ENCODE measurements at places on chromosomes 1 and 21.
A peak's percentile ranks its signal among the peaks of the same experiment; 100 is the strongest.

GRCh38 chr1:168271636-168272035, 9.0 kb upstream of the TBX19 start:
- no peak for DNase-seq

GRCh38 chr1:155892796-155893195, 18.4 kb downstream of the RIT1 start:
- DNase-seq: no peak

- DNase-seq: no peak
Observed at GRCh38 chr1:162381383-162381782, at the start of gene C1orf226. Gene C1orf226 (plus strand): TSS chr1:162381728. CDS start chr1:162381902, 174 bp downstream.

DNA sequence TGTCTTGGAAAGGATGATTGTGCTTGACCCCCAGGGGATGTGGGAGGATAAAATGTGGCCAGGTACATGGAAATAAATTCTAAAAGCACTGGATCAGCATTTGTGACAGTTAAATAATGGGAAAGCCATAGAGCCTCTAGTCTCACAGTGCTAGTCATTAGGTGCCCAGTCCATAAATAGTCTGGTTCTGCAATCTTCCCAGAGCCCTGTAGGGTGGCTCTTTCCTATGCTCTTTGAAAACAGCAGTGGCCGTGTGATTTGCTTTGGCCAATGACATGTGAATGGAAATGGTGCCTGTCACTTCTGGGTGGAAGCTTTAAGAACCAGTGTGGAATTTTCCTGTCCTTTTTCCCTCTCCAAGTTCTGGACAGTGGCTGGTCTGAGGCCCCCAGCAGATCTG, 113.2 kb downstream of the TRABD2B start:
- DNase-seq: no peak

DNA sequence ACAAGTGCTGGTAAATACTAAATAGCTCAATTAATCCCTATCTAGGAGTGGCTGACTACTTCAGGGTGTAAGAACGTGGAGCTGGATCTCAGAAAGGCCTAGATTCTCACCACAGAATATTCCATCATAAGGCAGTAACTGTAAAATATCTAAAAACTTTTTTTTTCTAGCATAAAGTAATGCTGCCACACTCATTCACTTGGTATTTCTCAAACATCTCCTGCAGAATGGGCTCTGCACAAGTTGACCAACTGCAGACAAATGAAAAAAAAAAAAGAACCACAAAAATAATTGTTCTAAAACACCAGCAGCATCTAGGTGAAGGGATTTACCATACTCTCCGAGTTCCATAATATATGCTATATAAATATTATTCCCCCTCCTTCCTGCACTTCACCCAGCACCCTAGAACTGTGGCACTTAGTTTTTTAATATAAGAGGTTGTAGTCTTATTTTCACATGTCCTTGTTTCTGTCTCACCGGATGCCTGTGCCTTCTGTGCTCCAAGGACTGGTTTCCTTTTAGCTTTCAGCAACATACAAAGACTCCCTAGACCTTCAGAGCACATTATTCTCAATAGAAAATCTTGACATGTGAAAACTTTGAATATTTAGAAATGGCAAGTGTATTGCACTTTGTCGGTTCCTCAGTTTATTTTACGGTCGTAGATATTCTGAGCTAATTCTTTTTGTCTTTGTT, 8.9 kb downstream of the VSIG8 start:
- no peak for DNase-seq

GRCh38 chr1:36966242-36966641, 68.1 kb downstream of the GRIK3 start:
- peak; percentile 5 for DNase-seq

GRCh38 chr1:160076295-160076694, 5.0 kb upstream of the KCNJ9 start:
- DNase-seq: no peak

DNA sequence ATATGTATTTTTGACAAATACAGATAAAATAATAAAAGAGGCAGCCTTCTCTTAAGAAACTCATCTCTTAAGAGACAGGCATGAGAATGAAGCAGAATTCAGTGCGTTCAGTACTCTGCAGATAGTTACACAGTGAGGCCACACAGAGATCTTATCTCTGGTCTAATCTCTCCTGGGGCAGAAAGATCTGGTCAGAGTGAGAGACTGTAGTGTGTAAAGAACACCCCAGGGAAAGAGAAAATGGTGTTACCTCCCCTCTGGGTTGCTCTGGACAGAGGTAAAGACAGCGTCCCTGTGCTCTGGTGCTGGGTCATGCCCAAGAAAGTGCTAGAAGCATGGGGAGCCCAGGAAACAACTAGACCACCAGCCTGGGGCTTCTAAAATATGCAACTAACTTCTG, 216.3 kb downstream of the SIPA1L2 start:
- DNase-seq: no peak

DNA sequence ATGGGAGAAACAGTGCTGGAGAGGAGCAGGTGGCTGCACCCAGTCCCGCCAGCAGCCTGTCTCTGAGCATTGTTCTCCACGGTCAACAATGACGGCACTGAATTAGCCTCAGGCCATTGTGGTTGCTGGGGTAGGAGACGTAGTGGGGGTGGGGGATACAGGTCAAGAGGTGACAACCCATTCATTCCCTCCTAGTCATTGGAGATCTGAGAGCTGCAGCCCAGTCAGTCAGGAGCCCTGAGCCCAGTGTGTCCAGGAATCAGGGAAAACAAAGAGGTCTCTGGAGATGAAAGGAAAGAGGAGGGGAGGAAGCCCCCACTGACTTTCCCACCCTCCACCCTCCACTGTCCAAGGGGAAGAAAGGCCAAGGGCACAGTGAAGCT, 15.3 kb downstream of the SMIM12 start:
- DNase-seq: no peak

DNA sequence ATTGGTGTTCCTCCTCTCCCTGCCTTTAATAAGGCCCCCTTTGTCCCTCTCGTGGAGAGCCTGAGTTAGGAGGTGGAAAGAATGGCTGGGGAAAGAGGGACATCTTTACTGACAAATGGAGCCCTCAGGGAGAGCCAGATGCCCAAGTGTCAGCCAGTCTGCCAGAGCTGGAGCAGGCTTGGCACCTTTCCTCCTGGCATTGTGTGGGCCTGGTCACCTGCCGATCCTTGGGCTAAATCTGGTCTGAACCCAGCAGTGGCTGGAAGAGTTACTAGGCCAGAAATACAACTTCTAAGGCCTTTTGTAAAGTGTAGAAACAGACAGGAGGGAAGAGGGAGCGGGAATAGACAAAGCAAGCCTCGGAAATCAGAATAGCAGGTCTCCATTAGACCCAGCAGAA, 24.9 kb downstream of the VANGL1 start:
- DNase-seq: no peak

GRCh38 chr1:2533365-2533764, 3.3 kb upstream of the HES5 start:
- no peak for DNase-seq
